T-helper 17 cell (primary cell): ENCODE measurements at places on chromosomes 6 and 20. TPM values are rescaled to one million over a fixed set of nuclear protein-coding genes. Genes with fewer than 3 reads are reported as not detected.

GRCh38 chr6:81487489-81487888, 265.0 kb downstream of the TENT5A start:
- no peak for DNase-seq

The TCF21 gene
- not detected for total RNA-seq

- no peak for DNase-seq
These were observed 777.9 kb downstream of the TENT5A start for GRCh38 chr6:80974579-80974978.

DNA sequence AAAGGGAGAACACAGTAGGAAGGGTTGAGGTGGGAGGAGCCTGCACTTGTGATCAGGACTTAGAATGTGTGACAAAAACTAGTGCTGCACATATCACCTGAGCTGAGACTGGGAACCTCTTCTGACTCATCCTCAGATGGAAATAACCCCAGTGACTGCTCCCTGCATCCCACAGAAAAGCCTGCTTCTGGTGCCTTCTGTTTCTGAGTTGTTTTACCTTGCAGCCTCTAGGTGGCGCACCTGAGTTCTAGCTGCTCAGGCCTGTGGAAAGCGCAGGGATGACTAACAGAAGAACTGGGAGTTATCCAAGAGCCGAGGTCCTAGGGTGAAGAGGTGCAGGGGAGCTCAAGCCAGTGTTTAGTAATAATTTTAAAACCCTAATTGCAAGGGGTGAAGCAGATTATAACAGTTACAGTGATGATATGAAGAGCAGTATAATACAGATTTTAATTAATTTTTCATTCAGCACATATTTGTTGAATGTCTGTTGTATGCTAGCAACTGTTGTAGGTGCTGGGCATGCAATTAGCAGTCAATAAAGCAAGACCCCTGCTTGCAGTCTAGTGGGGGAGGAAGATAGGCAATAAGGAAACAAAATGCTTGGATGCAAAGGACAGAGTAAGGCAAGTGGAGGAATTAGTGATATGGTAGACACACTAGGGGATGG, 302.5 kb downstream of the DHX35 start:
- peak; percentile 14 for DNase-seq

DNA sequence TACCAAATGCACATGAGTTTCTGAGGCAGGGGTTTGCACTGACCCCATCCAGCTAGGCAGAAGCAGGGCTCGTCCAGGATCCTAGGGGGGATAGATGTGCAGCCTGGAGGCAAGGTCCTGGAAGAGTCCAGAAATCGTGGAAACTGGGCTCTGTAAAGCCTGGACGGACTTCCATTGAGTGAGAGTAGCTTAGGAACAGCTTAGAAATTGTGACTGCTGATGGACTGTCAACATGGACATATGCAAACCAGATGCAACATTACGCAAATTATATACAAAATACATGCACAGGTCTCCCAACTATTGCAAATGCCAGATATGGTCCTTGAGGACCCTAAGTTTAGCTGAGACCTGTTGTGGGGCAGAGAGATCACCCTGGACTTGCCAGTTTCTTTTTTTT, 4.8 kb upstream of the EMILIN3 start:
- no peak for DNase-seq

The ZC2HC1B gene
- not detected for total RNA-seq

DNA sequence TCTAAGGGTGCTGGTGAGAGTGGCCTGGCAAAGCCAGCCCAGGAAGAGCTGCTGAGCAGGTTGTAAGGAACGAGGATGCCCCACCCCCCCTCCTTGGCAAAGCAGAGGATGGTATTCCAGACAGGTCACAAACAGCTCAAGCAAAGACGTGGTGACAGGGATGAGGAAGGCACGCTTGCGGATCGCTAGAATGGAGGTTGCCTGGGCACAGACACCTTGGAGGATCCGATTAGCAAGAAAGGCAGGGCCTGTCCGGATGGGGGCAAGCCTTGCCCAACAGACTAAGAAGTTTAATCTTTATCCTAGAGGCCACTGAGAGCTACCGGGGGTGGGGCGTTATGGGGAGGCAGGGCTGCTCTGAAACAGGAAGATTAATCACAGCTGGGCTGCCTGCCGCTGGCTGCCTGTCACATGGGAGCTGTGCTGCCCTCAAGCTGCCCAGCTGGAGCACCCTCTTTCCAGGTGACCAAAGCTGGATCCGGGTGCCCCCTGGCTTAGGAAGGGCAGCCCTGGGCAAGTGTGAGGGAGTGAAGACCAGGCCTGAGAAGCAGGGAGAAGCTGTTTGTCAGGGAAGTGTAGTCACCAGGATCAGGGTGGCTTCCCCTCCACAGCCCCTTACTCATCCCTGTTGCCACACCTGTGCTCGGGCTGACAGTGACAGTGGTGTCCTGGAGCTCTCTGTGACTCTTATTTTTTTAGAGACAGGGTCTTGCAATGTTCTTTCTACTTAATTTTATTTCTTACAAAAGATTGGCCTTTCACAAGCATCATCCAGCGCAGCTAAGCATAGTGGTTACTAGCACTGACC, 9.1 kb upstream of the MAPK13 start:
- DNase-seq = peak; percentile 35

The CLIC5 gene
- total RNA-seq = 10.1 TPM

The HLA-DQB2 gene
- total RNA-seq = 8.3 TPM
